ENCODE measurements at places on chromosomes 4 and X.
A peak's percentile ranks its signal among the peaks of the same experiment; 100 is the strongest.

GRCh38 chr4:24751926-24752539 is 43.3 kb upstream of the SOD3 start:
- DNase-seq = no peak

DNA sequence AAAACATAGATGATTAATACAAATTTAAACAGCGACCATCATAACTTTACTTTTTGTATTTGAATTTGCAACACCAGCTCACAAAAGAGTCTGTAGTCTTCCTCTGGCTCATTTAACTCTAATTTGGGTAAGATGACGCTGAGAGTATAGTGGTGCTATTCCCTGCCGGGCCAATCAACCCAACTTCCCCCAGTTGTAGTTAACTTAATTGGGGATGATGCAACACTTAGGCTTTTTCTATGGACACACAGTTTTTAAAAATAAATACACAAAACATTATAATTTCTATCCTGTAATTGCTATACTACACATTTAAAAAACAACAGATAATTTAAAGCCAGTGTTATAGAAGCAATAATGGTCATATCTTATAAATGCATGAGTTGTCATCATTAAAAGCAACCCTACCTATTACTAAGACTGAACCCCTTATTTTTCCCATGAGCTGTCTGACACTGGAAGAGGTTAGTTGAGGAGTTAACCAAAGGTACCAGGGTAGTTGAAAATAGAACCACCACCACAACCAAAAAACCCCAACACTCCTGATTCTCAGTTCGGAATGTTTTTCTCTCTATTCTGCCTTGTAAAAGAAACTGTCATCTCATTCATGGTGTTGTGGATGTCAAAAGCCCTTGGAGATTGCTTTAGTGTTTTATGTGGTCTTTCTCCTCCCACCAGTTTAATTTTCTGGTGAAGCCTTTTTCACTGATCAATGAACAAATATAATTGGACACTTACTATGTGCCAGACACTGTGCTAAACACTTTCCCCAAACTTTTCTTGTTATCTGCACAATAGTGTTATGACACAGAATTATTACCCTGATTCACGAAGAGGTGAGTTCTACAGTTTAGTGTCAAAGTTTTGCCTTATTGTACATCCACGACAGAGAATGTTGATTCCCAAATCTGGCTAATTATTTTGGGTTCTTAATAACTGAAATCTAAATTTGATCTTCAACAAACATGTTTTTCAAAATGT is 61.5 kb upstream of the RAPGEF2 start:
- DNase-seq = no peak

GRCh38 chrX:20530406-20530921 is 263.8 kb upstream of the RPS6KA3 start:
- DNase-seq = no peak

- DNase-seq = peak; percentile 16
Measured at GRCh38 chr4:144174401-144175067, 34.0 kb upstream of the GYPA start.

DNA sequence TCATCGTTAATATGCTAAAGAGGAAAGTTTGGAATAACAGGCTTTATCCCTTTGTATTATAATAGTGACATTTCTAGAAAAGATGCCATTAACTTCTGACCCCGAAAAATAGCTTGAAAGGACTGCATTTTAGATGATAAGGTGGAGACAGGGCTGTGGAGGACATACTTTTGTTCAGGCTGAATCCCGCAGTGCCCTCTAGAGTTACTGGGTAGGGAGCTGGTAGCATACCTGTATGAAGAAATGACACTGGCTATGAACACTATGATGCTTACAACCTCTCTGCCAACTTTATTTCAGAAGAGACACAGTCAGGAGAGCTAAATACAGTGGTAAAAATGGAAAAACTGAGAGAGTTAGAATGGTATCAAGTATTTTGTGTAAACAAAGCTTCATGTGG is 8.1 kb downstream of the IL1RAPL1 start:
- DNase-seq = no peak

GRCh38 chr4:177547985-177548384 is 105.7 kb upstream of the AGA start:
- no peak for DNase-seq
